ENCODE measurements at places on chromosomes 5 and 9.

DNA sequence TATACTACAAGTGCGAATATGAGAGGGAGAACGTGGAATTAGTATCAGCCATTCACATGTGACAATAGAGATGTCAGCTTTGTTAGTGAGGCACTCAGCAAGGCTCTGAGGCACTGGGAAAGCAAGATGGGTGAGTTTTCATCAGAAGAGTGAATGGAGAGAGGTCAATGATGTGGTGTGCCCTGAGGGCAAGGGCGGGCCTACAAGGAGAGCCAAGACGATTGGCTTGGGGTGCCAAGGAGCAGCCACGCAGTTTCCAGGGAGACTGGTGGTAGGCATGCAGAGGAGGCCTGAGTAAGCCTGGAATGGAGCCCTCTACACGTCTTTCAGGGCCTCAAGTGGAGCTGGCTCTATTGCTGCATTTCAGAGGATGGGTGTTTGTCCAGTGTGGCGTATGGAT, 24.7 kb downstream of the BTF3 start:
- no peak overlapping the region for H3K4me3 ChIP-seq
- no peak for DNase-seq
- no peaks in the 10 kb centered on the region for H3K36me3 ChIP-seq
- H3K4me1 ChIP-seq = peaks cover 25% of the 10 kb centered on the region
- H3K27me3 ChIP-seq = no peaks in the 10 kb centered on the region
- H3K27ac ChIP-seq = no peak overlapping the region

- no peaks in the 10 kb centered on the region for H3K4me1 ChIP-seq
- H3K36me3 ChIP-seq = no peaks in the 10 kb centered on the region
- H3K4me3 ChIP-seq = no peak overlapping the region
- DNase-seq = no peak
Measured at GRCh38 chr5:164002628-164003027, 497.2 kb downstream of the MAT2B start.

- H3K27me3 ChIP-seq = no peaks in the 10 kb centered on the region
- no peaks in the 10 kb centered on the region for H3K4me1 ChIP-seq
- no peak for DNase-seq
- no peak overlapping the region for H3K4me3 ChIP-seq
Measured at GRCh38 chr9:30039712-30040111, 2344.7 kb upstream of the ACO1 start.

- H3K4me1 ChIP-seq = no peaks in the 10 kb centered on the region
- no peak overlapping the region for H3K27ac ChIP-seq
- no peak overlapping the region for H3K4me3 ChIP-seq
- no peaks in the 10 kb centered on the region for H3K36me3 ChIP-seq
Measured at GRCh38 chr5:33381243-33381642, 59.5 kb upstream of the TARS1 start.

- H3K4me1 ChIP-seq = peaks cover 4% of the 10 kb centered on the region
- H3K27ac ChIP-seq = no peak overlapping the region
- DNase-seq = no peak
Measured at GRCh38 chr5:16792598-16793275, 143.4 kb downstream of the MYO10 start.

Data from esophagus muscularis mucosa (tissue), 4 donors.